ENCODE measurements at places on chromosomes 6 and 20. TPM values are rescaled to one million over a fixed set of nuclear protein-coding genes. Genes with fewer than 3 reads are reported as not detected.

GRCh38 chr6:170344631-170345576, 38.3 kb downstream of the FAM120B start:
- DNase-seq = no peak

The VSTM2L gene
- 0.38 TPM for total RNA-seq

DNA sequence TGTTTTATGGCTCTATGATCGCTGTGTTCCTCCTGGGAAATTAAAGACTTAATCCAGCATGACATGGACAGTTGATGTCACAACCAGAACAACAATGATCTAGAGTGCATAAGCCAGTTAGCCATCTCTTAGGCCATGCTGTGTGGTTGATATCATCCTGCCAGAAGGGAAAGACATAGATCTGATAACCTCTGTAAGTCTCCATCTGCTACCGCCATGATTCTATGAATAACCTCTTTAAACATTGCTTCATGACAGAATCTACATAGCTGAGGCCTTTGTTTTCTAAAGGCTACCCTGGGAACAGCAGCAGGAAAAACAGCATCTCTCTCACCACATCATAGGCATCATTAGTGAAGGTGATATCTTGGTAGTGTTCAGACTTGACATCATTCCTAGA, 117.6 kb upstream of the PHACTR1 start:
- no peak for DNase-seq

DNA sequence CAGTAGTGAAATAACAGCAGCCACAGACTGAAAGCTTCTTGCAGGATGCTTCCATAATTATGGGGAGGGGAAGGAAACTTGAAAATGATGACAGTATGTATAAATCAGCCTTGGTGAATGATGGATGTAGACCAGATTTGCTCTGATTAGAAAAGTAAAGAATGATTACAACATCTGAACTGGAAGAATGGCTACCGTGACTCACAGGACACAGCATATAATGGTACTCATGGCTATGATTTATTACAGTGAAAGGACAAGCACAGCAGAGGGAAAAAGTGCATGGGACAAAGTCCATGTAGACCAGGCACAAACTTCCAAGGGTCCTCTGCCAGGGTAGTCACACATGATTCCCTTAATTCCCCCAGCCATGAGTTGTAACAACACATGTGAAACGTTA, 70.7 kb upstream of the POPDC3 start:
- no peak for DNase-seq

- DNase-seq = no peak
Measured at GRCh38 chr20:34375977-34376430, 12.9 kb downstream of the ITCH start.

DNA sequence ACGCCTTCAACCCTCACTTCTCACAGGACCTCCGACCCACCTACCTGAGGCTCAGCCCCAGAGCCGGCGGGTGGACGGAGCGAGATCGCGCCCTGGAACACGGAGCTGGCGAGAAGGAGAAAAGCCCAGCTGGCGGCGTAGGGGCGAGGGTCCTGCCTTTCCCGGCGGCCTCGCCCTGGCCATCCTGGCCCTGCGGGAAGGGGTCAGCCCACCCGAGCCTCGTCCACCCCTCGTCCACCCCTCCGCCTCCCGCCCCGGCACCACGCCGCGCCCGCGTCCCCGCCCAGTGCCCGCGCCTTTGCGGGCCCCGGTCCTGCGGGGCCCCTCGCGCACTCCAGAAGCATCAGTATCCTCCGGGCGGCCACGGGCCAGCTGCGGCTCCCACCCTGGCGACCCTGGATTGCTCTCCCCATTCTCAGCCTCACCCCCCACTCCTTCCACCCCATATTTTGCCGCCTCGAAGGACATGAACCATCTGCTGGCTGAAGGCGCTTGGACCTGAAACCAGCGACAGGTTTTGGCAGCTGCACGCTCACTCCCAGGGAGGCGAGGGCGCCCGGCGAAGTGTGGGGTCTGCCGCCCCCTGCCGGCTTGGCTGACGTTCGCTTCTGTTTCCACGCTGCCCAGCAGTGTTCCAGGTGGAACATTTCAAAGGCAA, 65.1 kb downstream of the PLG start:
- DNase-seq = no peak

The BPIFB1 gene
- 99.4 TPM for total RNA-seq

Measured in esophagus squamous epithelium (tissue), 5 donors.